ENCODE measurements at places on chromosomes 12 and 14.

DNA sequence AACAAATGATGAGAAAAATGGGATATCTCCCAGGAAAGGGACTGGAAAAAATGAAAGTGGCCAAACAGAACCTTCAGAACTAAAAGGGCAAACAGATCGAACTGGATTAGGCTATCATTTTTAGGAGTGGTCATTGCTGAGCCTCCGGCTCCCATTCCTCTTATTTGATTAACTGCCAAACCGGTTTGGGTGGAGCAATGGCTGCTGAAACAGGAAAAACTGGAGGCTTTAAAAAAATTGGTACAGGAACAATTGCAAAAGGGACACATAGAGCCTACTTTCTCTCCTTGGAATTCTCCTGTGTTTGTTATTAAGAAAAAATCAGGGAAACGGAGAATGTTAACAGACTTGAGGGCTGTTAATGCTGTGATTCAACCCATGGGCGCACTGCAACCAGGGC lies 49.7 kb downstream of the TNFAIP2 start:
- no peak for DNase-seq

DNA sequence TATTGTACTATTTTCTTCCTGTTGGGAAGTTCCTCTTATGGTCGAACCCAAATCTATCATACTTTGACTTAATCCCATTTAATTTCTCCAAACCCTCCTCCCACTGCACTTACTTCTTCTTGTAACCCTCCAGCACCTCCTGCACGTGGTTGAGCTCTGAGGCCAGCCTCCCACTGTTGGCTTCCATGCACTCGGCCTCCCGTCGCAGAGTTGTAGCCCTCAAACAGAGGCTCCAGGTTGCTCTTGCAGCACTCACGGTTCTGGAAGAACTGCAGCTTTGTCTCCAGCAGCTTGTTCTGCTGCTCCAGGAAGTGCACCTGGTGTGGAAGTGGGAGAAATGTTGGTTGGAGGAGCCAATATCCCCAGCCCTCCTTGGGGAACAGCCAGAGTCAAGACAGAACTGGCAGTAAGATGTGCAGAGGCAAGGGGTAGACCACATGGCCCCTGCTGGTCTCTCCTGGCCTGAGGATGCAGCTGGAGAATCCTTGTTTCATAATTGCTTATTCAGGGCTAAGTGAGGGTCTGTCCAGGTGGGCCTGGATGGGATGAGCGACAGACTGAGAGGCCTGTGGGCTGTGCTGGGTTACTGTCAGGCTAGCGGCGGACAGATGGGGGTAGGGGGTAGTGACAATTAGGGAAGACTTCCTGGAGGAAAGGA lies 18.4 kb upstream of the KRT86 start:
- DNase-seq, result no peak

DNA sequence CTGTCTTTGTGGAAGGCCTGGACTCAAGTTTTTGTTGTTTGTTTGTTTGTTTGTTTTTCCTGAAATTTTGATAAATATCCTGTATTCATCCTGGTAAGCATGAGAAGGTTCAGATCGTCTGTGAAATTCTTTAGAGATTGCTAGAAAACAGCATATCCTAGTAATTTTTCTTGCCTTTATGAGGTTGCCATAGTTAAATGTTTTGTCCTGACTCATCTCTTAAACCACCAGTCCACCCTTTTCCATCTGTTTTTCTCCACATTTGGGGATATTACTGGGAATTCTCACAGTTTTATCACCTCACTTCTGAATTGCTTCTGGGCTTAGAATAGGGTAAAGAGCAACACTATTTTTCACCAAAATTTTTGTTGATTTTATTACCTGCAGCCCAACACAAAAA lies 248.3 kb downstream of the FBXL14 start:
- DNase-seq, result no peak

- no peak for DNase-seq
These were observed 5.5 kb downstream of the ITGA5 start for GRCh38 chr12:54413284-54414190.

GRCh38 chr14:77615361-77616132 lies 890 bp downstream of the SPTLC2 start:
- no peak for DNase-seq

DNA sequence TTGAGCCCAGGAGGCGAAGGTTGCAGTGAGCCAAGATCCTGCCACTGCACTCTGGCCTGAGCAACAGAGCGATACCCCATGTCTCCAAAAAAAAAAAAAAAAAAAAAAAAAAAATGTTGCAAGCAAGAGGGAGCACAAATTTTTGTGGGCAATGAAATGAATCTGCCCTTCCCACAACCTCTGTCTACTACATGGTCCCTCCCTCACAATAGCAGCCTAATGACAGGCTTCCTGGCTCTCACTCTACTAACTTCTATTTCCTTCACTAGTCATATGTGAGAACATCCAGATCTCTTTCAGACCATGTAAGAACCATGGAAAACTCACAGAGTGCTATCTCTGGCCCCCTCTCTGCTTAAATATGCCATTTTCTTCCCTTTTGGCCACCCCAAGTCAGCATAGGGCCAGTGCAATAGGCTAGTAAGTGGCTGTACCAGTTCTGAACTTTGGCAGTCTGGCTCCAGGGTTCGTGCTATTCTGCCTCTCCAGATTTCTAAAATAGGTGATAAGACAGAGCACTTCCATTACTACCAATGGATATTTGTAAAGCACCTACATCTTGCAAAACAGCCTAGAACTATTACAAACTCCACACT lies 7.1 kb downstream of the OSBPL8 start:
- no peak for DNase-seq

- no peak for DNase-seq
These were observed 258.2 kb upstream of the PRKD1 start for GRCh38 chr14:30185832-30186231.

DNA sequence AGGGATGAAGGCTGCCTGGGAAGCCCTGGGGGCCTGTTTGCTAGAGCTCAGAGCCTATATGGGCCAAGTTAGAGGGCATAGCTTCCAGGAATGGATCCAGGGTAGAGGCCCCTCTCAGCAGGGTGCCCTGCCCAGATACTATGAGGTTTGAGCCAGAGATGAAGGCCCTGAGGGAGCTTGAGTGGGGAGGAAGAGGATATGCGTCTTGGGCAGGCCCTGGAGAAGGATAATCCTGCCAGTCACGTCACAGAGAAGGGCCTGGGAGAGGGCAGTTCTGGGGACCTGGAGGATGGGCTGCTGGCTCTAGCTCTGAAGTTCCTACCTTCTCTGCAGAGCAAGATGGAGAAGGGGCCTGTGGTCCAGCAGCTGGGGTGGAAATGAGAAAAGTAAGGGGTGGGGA lies 5.9 kb upstream of the CACNB3 start:
- DNase-seq, result no peak

DNA sequence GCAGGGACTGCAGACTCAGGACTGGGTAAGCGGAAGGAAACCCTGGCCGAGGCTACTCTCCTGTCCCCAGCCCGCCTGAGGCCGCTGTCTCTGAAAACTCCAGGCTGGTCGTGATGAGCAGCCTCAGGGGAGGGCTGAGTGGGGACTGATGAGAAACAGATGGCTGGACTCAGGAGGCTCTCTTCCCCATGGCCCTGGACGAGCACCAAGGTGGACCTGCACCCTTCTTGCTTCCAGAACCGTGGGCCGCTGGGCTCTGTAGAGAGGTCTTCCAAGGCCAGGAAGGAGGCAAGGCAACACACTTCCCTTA lies 1.1 kb downstream of the TEX22 start:
- no peak for DNase-seq

- no peak for DNase-seq
These were observed 149.6 kb downstream of the ADAMTS20 start for GRCh38 chr12:43402436-43402835.

GRCh38 chr12:68614105-68614679 lies 3.5 kb downstream of the RAP1B start:
- DNase-seq, result no peak

GRCh38 chr12:72631926-72632685 lies 359.9 kb downstream of the TRHDE start:
- no peak for DNase-seq

- DNase-seq, result no peak
These were observed 21.0 kb downstream of the HPD start for GRCh38 chr12:121837680-121838079.

- DNase-seq, result no peak
These were observed 221.2 kb downstream of the SLC2A13 start for GRCh38 chr12:39884616-39885125.

GRCh38 chr12:26345471-26346003 lies 150.2 kb downstream of the SSPN start:
- DNase-seq, result no peak

DNA sequence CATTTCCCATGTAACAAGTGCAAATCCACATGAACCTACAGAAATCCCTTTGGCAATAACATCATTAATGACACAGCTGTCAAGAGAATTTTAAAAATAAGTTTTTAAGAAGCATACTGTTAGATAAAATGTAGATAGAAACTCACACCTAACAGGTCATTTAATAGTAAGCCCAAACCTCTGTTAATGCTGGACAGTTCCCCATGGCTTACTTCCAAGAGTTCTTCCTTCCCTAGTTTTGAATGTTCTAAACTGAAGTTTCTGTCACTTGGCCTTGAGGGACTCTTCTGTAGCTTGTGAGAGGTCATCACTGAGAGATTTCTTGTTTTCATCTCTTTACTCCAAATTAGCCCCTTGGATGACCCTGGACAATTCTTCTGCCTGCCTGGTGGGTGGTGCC lies 22.7 kb downstream of the OTX2 start:
- DNase-seq, result no peak

DNA sequence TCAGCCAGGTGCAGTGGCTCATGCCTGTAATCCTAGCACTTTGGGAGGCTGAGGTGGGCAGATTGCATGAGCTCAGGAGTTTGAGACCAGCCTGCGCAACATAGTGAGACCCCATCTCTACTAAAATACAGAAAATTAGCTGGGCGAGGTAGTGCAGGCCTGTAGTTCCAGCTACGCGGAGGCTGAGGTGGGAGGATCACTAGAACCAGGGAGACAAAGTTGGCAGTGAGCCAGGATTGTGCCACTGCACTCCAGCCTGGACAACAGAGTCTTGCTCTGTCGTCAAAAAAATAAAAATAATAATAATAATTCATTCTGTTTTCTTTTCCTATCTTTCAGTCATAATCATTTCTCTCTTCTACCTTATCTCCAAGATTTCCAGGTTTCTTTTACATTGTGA lies 48.6 kb upstream of the USP44 start:
- no peak for DNase-seq

- peak; percentile 65 for DNase-seq
These were observed 23.5 kb upstream of the DYRK2 start for GRCh38 chr12:67625004-67625403.

- no peak for DNase-seq
These were observed 8.9 kb downstream of the AJUBA start for GRCh38 chr14:22973217-22974032.

DNA sequence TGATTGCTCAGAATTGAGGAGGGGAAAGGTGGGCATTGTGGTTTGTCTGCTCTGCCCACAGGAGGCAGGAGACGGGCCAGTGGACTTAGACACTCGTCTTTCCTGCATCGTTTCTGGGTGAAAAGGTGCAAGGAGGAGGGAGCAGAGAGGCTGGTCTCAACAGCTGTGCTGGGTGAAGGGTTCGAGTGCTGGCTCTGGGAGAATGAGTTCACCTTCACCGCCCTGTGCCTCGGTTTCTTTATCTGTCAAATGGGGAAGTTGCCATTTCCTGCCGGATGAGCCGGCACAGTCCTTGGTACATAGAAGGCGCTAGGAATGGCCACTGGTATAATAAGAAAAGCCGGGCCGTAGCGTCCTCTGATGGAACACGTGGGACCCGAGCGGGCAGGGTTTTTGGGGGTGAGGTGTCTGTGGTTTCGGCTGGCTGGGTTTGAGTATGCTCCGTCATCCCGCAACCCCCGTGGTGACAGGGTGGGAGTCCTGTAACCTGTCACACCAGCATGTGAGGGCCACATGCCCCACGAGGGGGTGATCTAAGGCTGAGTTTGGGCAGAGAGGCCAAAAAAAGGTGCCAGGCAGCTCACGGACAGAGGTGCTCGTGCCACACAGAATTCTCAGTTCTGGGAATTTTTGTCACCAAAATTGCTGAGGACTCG lies 7.3 kb downstream of the BCL7A start:
- no peak for DNase-seq

DNA sequence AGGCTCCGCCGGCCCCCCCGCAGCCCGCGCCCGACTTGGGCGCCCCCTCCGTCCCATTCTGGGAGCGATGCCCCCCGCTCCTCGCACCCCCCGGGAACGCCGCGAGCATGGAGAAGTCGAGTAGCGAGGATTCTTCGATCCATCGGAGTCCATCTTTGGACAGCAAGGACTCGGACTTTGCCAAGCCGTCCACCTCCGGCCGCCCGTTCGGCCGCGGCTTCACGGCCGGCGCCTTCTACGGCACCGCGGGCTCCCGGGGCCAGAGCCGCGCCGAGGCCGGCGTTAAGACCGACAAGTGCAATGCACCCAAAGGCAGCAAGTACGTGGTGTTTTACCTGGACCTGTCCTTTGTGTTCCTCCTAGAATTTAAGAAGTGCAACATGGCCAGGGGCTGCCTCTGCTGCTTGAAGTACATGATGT lies 123.6 kb downstream of the TSPAN9 start:
- DNase-seq, result no peak

GRCh38 chr14:103444837-103445524 lies 59.8 kb downstream of the MARK3 start:
- DNase-seq, result no peak

DNA sequence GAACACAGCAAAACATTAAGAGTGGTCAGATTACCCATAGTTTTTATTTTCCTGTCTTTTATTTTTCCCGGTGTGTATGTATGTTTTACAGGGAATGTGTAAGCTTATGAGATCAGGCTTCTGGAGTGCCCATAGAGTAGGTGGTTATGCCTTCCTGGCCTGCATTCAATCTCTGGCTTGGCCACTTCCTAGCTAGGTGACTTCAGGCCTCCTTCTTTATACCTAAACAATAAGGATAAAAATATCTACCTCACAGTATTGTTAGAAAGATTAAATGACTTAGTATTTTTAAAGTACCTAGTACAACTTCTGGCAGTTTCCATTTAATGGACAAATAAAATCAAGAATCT lies 42.4 kb downstream of the ITPR2 start:
- no peak for DNase-seq

- DNase-seq, result no peak
These were observed 32.0 kb upstream of the VASH1 start for GRCh38 chr14:76729258-76729657.

- no peak for DNase-seq
These were observed 55.1 kb downstream of the MNAT1 start for GRCh38 chr14:60789656-60790055.

GRCh38 chr14:63564318-63564717 lies 21.1 kb upstream of the PPP2R5E start:
- DNase-seq, result no peak

GRCh38 chr12:28759333-28759732 lies 389.7 kb upstream of the FAR2 start:
- no peak for DNase-seq

DNA sequence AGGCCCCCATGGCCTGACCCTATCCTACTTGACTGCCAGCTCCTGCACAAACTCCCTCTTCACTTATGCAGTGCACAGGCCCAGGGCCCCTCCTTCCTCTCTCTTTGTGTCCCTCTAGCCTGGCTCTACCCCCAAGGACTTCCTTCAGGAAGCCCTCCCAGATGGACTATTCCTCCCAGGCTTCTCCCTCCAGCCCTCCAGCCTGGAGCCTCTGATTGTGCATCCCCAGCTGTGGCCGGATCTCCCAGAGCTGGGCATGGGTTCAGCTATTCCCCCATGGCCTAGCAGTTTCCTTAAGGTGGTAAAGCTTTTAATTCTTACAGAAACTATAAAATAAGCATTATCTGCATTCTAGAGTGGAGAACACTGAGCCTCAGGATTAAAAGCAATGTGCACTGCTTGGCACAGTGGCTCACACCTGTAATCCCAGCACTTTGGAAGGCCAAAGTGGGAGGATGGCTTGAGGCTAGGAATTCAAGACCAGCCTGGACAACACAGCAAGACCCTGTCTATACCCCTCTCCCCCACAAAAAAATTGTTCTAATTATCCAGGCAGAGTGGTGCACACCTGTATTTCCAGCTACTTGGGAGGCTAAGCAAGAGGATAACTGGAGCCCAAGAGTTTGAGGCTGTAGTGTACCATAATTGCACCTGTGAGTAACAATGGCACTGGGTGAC lies 16.8 kb upstream of the KRT8 start:
- DNase-seq, result no peak

Measured in renal pelvis (tissue), 12 donors.